ENCODE measurements at places on chromosomes 7 and 10.

DNA sequence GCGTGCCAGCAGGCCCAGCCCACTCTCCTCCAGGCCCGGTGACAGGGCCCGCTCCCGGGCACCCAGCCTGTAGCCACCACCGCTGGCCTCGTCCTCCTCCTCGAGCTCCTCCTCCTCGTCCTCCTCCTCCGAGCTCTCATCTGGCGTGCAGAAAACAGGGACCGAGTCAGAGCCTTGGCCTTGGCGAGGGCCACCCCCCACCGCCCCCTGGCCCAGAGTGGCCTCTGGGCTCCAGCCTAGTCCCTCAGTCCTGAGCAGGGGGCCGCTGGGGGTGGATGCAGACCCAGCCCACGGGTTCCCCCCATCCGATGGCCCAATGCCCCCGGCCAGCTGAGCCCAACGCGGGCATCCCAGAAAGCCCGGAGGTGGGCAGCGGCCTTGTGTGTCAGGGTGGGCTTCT lies 62.9 kb downstream of the SLC29A4 start:
- DNase-seq: no peak

DNA sequence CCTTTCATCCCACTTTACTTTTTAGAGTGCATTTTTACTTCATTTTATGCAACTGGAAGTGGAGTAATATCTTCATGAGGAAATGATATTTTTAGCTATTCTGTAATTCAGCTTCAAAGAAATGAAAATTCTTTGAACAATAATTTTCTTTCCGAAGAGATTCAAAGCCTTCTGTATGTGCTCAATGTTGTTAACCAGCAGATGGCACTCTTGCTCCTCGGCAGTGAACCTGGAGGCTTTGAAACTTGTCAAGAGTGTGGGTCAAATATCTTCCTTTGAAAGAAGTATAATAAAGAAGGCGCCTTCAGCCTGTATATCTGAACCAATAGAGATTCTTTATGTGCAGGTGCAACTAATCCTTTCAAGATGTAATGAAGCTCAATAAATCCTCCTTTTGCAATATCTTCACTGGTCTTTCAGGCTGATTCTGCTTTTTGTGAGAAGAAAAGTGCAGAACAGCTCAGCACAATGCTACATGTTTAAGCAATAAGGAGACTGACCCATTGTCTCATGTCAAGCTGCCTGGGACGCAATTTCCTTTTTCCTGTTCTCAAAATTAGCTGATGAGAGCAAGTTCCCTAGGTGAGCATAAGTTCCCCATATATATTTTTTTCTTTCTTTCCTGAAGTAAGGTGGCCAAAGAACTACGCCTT lies 258.4 kb downstream of the SEMA3A start:
- DNase-seq: peak; percentile 59

DNA sequence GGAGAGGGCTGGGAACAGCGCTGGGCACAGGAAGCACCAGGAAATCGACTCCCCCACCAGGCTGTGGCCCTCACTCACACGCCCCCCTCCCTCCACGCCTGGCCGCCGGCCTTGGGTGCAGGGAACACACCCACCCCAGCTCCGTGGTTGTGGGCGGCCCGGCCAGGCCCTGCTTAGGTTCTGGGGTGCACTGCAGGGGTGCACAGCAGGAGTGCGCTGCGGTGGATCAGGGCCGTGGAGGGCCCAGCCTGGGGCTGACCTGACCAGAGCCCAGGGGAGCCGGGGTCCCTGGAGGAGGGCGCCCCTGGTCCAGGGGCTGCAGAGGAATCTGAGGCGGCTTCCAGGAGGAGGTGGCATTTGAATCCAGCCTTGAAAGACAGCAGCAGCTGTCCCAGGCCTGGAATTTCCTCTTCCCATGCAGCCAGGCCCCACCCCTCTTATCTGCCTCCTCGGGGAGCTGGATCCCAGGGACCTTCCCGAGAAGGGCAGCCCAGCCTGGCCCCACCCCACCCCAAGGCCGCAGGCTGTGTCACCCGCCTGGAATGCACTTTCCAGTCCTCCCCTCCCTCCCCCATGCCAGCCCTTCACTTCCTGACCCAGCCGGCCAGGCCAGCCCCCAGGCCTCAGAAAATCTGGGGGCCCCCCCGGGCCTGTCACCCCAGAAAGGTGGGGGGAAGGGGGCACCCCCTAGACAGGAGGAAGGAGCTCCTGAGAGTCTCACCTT lies 18.4 kb upstream of the PDGFA start:
- DNase-seq: no peak

DNA sequence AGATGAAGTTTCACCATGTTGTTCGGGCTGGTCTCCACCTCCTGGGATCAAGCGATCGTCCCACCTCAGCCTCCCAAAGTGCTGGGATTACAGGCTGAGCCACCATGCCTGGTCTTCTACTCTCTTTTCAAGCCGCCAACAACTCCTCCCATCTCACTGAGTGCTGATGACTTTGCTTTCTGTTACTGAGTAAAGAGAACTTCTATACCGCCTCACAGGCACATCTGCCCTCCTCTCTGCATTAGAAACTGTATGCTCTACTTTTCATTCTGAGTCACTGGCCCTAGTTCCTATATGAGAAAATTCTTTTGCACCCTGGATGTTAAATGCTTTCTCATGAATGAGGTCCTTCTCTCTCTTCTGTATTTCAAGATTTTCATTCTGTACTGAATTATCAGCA lies 2.2 kb upstream of the ZNF239 start:
- no peak for DNase-seq

DNA sequence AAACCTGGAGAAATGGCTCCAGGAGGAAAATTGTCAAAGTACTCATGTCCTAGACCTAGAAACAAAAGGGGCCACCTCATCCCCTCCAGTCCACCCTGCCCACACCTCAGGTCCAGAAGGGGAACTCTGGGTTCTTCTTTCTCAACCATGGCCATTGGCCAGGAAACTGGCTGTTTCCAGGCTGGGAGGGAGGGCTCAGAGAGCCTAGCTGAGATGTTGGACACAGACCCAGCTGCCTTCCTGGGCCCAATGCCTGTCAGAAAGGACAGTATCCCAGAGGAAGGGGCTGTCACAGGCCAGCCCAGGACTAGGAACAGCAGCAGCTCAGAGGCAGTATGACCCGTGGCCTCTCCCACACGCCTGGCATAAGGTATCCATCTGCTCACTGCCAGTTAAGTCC lies 9.6 kb downstream of the GRID1 start:
- DNase-seq: peak; percentile 33

DNA sequence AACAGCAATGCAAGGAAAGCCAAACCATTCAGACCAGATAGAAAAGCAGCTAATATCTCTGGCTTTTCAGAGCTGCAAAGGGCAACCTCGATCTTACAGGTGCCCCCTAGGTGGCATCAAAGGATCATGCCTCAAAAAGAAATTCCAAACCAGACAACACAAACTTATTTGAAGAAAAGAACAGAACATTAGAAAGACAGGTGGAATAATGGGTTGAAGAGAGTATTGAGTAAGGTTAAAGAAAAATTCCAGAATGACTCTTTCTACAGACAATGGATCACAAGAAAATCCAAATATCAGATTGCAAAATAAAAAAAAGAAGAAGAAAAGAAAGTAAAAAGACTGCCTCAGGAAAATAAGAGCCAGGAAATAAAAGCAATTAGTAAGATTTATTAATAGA lies 213.7 kb downstream of the ELMO1 start:
- peak; percentile 44 for DNase-seq

DNA sequence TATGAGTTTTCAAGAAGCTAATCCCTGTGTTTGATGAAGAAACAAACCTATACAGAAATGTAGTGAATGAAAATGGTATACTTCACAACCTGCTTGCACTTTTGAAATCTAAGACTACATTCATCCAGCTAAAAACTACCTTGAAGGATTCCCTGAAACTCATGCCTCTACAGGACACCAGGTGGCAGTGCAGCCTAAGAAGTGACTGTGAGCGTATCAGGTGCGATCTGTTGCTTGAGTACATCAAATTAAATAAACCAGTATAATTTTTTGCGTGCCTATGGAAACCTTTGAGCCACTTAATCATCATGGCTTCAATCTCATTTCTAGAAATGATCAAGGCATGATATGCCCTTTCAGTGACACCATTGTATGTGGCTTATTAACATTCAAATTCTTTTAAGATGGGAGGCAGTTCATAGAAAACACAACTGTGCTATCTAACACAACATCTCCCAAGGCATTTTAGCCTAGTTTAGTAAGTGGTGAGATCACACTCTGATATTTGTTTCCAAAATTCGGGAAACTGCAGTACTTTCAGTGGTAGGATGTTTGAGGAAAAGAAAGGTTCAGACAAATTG lies 57.4 kb downstream of the PPP1R17 start:
- peak; percentile 73 for DNase-seq

GRCh38 chr7:23486002-23486773 lies 15.9 kb upstream of the IGF2BP3 start:
- DNase-seq: no peak

DNA sequence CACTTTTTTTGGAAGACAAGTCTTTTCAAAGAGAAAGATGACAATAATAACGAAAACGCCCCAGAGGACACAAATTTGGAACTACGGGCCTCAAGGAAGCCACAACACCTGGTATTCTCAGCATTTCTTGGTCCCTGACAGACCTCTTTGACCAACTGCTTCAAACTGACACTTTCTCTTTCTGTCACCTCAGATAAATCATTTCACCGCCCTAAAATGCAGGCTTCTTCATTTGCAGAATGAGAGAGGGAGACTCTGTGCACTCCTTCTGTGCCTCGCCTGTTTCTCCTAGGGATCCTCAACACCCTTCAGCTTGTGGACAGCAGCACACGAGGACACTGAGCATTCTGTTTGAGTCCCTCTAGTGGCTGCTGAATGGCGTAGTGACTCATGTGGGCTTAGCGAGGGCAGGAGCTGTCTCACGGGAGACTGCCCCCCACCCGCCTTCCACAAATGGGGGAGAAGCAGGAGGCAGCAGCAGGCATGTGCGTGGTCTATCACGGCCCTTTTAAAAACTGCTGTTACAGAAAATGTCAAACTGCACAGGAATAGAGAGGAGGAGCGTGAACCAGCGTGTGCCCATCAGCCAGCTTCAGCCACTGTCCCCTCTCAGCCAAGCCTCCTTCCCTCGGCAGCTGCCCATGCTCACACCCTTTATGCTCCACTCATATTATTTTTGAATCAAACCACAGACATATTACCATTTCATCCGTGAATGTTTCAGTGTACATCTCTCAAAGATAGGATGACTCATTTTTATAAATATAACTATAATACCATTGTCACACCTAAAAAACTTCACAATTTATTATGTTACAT lies 41.4 kb downstream of the GSDME start:
- peak; percentile 6 for DNase-seq

DNA sequence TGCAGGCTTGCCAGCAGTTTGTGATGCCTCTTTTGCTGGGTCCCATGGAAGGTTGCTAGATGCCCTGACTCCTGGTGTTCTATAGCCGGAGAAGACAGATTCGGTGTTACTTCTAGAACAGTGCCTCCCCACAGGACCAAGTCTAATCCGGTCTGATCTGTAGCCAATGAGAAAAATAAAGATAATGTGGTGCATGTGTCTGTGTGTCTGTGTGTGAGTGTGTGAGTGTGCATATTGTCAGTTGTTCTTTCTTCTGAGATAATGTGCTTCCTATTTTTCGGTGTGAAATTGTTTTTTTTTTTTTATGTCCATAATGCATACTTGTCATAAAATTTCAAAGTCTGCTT lies 29.7 kb upstream of the ZNRF2 start:
- DNase-seq: no peak

DNA sequence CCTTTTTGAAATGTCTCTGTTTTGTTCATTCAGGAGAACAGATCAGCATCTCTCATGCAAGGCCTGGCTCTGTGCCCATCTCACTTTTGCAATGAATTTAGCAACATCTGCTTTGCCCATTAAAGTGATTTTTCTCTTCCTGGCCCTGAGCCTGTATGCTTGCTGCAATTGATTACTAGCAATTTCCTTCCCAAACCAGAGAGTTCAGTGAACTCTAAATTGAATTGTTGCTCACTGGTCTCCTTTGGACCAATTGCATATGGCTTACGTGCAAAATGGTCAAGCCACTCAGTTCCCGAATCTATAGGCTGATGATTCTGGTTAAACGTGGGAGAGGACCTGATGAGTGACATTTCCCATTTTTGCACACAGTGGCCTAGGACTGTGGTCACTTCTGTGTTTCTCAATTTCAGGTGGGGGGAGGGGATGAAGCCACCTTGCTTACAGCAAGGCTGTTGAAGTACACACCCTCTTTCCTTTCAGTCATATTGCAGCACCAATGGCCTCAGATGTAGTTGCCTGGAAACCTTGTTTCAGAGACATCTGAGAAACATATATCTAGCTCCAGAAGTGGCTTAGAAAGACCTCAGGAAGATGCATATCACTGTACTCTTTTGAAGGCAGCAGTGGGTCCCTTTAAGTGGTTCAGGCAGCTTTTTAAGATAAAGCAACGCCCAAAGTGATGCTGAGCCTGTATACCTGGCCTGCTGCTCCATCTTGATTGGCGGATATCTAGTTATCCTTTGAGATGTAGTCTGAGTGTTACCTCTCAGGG lies 201.4 kb downstream of the PTEN start:
- peak; percentile 89 for DNase-seq

DNA sequence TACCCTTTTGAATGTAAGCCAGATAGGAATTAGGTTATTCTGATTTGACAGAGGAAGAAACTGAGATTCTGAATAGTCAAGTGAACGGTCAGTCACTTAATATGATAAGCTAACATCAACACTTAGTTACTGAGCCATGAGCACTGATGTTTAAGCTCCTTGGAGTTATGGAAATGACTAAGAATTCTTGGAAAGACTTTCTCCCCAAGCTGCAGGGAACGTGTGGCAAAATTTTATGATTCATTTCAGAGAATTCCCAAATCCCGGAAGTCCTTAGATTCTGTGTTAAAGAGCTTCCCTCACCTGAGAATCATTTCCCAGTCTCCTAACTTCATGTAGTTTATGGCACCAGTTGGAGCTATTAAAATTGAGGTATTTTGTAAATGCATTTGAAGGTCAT lies 330.9 kb downstream of the XPNPEP1 start:
- no peak for DNase-seq

- DNase-seq: no peak
Observed at GRCh38 chr10:5390607-5391205, 13.9 kb downstream of the TUBAL3 start.

- DNase-seq: no peak
Observed at GRCh38 chr7:38309555-38309954, 36.1 kb upstream of the TARP start.

Data from suppressor macrophage treated with lipopolysaccharide for 4 hours (primary cell).